ENCODE measurements at places on chromosomes 12 and 14.

DNA sequence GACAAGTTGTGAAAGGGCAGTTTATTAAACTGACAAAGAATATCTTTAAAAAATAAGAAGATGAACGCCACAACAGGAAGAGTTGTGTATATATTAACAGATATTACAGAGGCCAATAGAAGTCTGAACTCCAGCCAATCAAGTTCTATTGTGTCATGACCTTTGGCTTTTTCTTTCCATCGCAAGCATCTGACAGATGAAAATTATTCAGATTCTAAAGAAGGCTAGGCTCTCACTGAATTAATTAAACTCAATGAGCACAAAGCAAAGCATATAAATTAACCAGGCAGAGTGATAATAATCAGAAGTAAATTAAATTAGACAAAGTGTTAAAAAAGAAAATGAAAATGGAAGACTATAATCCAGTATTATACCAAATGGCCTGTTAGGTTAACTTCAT lies 62.0 kb upstream of the PYGL start:
- no peak for ATAC-seq

GRCh38 chr14:77181603-77182437 lies at the start of gene TMEM63C:
Gene TMEM63C (plus strand): TSS chr14:77181798. CDS start chr14:77218814, 37,016 bp downstream.
- peak; percentile 95 for ATAC-seq

DNA sequence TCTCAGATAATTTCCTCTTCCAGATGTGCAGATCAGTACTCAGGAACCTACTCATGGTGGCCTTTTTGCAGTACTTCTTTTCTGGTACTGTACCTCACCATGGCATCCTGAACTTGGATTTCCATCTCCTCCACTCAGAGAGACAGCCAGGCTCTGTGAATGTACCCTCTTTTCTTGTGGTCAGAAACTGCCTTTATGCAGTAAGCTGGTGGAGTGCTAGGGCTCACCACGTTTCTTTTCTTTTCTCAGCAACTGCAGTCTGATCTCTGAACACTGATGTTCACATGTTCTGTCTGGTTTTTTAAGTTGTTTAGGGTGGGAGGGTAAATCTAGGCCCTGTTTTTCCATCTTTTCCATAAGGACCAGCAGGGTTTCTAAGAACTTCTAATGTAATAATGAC lies 99.8 kb upstream of the NRXN3 start:
- ATAC-seq, result no peak

GRCh38 chr12:13233830-13234641 lies 37.5 kb downstream of the EMP1 start:
- peak; percentile 22 for ATAC-seq

GRCh38 chr12:128290938-128291337 lies 24.0 kb downstream of the TMEM132C start:
- no peak for ATAC-seq

DNA sequence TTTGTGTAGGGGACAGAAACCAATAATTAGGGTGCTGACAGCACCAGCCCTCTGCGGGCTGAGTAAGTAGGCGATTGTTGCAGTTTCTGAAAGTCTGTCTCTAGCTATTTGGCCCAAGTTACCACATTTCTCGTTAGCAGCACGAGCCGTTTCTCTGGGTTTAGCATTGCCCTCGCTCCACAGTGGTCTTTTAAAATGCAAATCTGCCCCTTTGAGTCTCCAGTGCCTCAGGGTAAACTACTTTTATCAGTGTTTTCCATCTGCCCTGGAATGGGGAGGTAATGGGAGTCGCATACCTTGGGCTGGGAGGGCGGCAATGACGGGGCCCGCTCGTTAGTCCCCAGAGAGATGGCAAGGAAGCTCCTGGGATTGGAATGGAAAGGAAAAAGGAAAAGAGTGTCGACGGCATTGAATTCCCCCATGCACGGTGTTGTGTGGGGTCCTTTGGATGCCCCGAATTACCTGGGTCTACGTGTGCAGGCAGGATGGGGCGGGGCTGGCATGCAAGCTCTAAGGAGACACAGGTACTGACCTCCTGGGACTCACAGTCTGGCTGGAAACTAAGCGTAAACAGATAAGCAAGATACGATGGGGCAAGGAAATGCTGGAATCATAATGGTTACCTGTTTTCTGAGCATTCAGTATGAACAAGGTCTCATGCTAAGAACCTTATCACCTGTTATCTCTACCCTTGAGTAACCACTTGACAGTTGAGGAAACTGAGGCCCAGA lies 131.8 kb upstream of the MAP1LC3B2 start:
- ATAC-seq, result no peak

- ATAC-seq, result no peak
Observed at GRCh38 chr12:98743362-98743953, 98.4 kb downstream of the APAF1 start.

Measured in stimulated activated memory B cell treated with anti-CD40 and anti-IgM and Interleukin-4, amounts not matched to agents 10 μg/mL and 1 μg/mL and 100 μg/mL, for 72 hours (primary cell).